Fibroblast of skin of scalp (primary cell): ENCODE measurements at places on chromosomes 2 and 18.

- no peak for DNase-seq
These were observed 479.1 kb upstream of the NRXN1 start for GRCh38 chr2:51511002-51511401.

GRCh38 chr2:75565472-75566462, 5.0 kb upstream of the EVA1A start:
- DNase-seq: peak; percentile 81

- DNase-seq: no peak
These were observed 532.1 kb downstream of the SOX11 start for GRCh38 chr2:6224267-6224666.

GRCh38 chr2:8684878-8685696, 3.2 kb downstream of the ID2 start:
- peak; percentile 71 for DNase-seq
